NCI-H2227 treated with DMSO at 0.1 percent for 48 hours (cell line): ENCODE measurements at places on chromosomes 2 and 18.

DNA sequence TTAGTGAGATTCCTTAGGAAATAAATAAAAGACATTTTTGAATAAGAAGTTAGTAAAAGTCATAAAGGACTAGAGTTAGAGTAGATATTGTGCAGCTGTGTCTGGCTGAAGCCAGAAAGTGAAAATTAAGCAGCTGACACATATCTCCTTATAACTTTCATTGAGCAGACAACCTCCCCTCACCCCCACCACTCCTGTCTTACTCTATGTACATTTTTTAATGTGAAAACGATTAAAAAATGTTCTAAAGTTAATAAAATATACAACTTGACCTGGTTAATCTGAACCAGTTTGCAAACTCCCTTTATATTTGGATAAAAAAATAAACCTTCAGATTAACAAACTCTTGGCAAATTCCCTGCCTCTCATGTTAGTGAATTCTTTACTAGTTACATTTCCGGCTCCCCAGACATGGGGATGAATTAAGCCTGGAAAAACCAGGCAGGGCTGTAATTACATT lies 462.8 kb downstream of the MEIS1 start:
- DNase-seq: no peak

- no peak for DNase-seq
These were observed 36.3 kb upstream of the SMAD7 start for GRCh38 chr18:48986851-48987761.

DNA sequence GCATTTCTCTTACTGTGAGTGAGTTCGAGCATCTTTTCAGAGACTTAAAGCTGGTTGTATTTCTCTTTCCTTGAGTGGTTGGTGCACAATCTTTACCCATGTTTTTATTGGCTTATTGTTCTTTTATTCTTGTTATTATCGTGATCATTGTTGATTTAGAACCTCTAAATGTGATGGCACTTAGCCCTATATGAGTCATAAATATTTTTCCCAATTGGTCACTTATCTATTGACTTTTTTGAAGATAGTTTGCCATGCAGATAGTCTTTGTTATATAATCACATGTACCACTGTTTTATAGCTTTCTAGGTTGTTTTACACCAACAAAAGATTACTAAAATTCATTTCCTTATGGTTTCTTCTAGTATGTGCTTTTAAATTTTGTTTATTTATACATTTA lies 141.6 kb upstream of the MSH6 start:
- DNase-seq: no peak

- peak; percentile 68 for DNase-seq
These were observed 3.2 kb upstream of the DDX1 start for GRCh38 chr2:15588329-15588919.

DNA sequence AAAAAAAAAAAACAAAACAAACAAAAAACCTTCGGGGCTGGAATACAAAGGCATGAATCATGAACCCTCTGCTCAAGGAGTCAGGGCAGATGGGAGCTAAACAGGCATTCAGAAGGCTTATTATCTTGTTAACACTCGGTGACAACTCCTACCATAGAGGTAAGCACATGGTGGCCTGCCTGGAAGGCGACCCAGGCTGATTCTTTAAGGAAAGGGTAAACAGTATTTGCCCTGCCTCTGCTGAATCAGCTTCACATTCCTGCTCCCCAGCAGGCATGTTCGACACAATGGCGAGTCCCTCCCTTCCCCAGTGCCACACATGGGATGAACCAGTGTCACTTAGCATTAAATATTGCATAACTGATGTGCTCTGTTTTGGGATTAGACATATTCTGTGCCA lies 191.9 kb downstream of the ARL4C start:
- DNase-seq: peak; percentile 31

DNA sequence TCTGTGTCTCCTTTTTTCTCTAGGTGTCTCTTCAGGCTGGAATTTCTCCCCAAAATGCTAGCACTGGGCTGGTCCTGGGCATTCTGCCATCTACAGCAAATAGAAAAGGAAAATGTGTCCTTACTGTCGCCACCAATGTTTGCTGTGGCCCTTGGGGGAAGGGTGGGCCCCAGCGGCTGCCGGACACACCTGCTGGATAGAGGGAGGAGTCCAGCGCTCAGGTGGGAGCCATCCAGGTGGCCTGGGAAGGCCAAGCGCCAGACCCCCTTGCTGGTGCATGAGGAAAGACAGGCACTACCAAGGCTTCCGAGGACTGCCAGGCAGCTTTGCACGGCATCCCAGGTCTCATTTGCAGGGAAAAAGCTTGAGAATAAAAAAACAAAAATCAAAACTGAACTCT lies 147.7 kb upstream of the GATA6 start:
- no peak for DNase-seq

- DNase-seq: no peak
These were observed 148.8 kb upstream of the PGAP1 start for GRCh38 chr2:197075281-197075680.

- no peak for DNase-seq
These were observed 31.0 kb downstream of the STEAP3 start for GRCh38 chr2:119254601-119255080.

GRCh38 chr2:169300636-169301530 lies 61.5 kb downstream of the LRP2 start:
- DNase-seq: no peak

GRCh38 chr2:117692001-117692763 lies 122.3 kb upstream of the DDX18 start:
- peak; percentile 17 for DNase-seq

GRCh38 chr2:99818842-99819241 lies 323.5 kb downstream of the AFF3 start:
- DNase-seq: no peak

GRCh38 chr2:216001216-216002100 lies 11.9 kb downstream of the MREG start:
- DNase-seq: no peak

GRCh38 chr2:29196792-29197788 lies 81.9 kb downstream of the CLIP4 start:
- DNase-seq: peak; percentile 83

GRCh38 chr2:42618116-42618515 lies 49.7 kb downstream of the MTA3 start:
- DNase-seq: no peak

GRCh38 chr2:64918220-64918886 lies 70.8 kb upstream of the SLC1A4 start:
- DNase-seq: no peak

- DNase-seq: no peak
These were observed 122.3 kb downstream of the LYPD6B start for GRCh38 chr2:149160701-149161217.

DNA sequence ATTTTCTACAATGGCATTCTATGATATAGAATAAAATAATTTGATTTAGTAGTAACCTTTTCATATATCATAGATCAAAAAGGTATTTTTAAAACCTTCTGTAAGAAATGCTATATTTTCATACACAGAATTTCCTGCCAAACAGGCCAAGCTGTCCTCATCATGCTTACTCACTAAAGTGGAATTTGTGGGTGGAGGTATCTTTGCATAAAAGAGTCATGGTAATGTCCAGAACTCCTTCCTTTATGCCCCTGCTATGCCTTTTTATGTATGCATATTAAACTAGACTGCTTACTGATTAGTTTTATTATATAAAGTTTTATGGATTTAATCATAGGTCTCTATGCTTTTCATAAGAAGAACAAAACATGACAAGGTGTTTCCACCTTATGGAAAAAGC lies 27.5 kb upstream of the MARCHF7 start:
- DNase-seq: no peak

DNA sequence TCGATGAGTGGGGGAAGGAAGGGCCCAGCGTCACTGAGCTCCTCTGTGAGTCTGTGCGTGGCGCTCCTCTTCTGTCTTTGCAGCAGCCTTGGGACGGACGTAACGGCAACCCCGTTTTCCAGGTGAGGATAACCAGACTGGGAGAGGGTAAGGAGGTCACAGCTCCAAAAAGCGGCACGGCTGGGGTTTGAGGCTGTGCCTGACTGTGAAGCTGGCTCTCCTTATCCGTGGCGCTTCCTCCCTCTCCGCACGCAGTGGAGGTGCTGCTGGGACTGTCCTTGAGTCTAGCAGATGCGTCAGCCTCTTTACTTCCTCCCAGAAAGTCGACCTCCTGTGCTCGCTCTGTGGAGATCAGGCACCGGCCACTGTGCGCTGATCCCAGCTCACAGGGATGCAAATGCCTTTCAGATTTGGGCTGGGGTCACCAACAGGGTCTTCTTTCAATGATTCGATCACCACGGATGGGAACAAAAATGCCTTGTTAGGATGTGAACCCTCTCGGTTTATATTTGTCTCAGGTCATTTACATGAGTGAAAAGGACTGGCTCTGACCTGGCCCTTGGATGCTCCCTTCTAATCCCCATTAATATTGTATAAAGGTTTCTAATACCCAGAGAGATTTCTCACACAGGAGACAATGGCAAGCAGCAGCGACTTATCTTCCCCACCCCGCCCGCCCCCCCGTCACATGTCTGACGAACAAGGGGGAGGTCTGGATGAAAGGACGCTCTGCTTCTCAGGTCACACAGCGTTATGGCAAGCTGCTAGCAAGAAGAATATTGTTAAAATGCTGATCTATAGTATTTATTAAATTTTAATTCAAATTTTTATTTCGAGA lies 30.1 kb upstream of the E2F6 start:
- peak; percentile 56 for DNase-seq

DNA sequence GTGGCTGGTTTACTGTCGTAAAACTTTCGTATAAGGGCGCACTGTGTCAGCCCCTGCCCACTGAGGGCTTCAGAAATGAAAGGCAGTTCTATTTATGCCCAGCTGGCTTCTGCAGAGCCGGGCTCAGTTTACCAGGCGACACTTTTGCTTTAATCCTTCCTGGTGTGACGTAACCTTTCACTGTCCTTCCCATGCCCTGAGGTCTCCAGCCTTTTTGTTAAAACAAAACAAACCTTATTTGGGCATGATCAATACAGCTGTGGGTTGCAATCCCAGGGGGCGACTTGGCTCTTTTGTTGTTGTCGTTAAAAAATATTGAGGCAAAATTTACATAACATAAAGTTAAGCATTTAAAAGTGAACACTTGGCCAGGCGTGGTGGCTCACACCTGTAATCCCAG lies 85.3 kb downstream of the AGAP1 start:
- DNase-seq: no peak

DNA sequence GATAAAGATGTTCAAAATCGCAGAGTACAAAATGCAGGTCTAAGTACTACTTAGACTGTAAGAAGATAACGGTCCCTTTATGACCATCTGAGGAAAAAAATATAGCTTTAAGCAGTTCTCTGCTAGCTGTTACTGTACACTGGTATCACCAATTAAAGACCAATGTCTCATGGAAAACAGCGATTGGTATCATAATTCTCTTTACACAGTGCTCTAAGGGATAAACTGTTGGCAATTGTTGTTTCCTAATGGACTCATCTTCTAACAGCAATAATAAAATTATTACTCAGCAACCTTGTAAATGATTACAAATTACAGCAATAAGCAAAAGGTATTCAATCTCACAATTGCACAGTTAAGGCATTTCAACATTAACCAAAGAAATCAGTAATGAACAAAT lies 142.2 kb upstream of the DLGAP1 start:
- no peak for DNase-seq

DNA sequence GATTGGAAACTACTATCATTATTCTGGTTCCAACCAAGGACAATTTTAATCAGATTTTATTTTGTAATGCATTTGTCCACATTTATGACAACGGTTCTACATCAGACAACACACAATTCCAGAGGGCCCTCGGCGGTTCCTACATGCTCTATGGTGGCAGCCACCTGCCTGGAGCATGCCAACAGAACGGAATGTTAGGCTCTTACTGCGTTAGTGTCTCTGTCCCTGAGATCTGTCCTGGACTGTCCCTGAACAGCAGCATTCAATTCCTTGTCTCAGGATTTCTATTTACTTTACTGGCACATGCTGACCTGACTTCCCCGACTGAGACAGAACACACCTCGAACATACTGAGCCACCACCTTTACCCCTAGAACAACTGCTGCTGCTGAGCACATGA lies 117.7 kb downstream of the CCBE1 start:
- no peak for DNase-seq

GRCh38 chr18:12034241-12035100 lies 53.2 kb downstream of the IMPA2 start:
- DNase-seq: no peak

DNA sequence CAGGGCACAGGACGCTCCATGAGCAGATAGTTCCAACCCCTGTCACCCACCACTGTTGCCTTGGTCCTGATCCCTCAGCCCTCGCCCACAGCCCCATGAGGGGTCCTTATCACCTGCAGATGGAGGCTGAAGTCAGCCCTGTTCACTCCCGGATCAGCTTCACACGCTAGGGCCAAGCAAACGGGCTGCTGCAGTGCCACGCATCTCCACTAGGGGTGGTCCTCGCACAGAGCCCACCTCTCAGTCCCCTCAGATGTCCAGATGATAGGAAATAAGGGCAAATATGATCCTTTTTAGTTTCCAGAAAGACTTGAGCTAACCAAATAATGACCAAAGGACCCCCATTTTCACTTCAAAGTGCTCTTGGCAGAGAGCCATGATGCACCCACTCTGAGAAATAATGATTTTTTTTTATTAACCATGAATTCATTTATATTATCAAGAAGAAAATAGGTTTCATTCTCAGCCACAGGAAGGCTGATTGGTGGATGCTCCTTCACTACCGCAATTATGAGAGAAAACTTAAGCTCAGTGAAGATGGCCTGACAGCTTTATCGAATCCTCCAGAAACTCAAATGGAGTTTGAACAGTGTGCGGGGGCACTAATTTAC lies 71.9 kb upstream of the KLHL29 start:
- no peak for DNase-seq

DNA sequence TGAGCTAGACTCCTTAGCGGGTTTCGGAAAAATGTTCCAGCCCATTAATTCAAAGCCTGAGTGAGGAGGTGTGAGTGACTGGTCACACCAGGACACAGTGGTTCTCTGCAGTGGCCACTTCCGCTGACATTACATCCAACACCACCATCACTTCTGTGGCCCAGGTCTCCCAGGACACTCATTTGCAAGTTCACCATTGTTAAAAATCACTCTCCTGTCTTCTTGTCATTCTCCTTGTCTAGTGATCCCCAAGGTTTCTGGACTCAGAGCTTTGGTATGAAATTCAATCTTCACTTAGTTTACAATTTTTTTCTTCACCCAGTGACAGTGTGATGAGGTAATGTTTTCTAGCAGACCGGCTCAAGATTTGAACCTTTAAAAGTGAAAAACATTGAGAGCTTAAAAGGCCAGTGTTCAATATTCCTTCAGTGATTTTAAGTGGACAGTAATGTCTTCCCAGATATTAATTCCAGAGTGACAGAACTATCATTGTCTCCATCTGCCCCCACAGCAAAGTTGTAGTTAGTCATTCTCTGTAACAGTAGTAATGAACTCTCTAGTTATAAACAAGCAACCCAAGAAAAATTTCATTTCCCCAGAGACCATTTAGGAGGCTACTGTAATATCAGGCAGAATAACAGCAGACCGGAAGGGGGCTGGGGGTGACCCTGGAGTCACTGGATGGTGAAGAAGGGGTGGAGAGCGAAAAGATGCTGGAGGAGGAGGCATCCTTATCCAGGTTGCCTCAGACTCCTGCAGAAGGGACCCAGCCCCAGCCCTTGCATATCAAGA lies 164.9 kb downstream of the GFPT1 start:
- DNase-seq: no peak

- DNase-seq: peak; percentile 31
These were observed 96.7 kb downstream of the CCDC148 start for GRCh38 chr2:158359846-158360245.

GRCh38 chr2:61158356-61158955 lies 3.5 kb upstream of the C2orf74 start:
- DNase-seq: no peak
